T-helper 9 cell (primary cell): ENCODE measurements at places on chromosomes 16 and 17.
A peak's percentile ranks its signal among the peaks of the same experiment; 100 is the strongest.

DNA sequence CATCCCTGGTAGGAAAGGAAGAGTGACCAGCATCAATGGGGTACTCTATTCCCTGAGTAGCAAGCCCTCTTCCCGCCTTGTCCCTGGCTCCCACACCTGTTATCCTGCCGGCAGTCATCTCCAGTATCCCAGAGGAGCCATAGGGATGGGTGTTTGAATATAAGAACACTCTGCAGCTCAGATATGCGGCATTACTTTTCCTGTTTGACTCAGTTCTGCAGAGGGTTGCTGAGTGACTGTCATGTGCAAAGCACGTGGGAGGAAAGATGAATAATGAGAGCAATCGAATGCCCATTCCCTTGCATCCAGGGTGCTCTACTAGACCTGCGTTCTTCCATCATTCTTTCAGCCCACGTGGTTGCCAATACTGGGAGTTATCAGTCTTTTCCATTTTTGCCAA is 115.1 kb downstream of the PRKCB start:
- no peak for DNase-seq

DNA sequence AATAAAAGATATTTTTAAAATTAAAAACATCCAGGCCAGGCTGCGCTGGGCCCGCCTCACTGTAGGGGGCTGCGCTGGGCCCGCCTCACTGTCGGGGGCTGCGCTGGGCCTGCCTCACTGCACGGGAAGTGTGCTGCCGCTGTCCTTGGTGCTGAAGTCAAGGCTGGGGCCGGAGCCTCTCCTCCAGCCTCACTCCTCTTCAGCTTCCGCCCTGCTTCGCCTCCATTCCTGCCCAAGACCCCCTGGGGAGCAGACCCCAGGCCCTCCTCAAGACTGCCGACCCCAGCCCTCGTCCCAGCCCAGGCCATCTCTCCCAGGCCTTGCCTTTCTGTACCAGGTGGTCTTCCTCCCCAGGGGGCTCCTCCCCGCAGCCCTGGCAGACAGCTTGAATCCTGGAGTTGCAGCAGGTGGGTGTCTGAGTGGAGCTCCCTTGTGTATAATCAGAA is 26.2 kb downstream of the ENDOV start:
- DNase-seq = peak; percentile 61

GRCh38 chr17:1126250-1126797 is 53.5 kb downstream of the ABR start:
- no peak for DNase-seq

DNA sequence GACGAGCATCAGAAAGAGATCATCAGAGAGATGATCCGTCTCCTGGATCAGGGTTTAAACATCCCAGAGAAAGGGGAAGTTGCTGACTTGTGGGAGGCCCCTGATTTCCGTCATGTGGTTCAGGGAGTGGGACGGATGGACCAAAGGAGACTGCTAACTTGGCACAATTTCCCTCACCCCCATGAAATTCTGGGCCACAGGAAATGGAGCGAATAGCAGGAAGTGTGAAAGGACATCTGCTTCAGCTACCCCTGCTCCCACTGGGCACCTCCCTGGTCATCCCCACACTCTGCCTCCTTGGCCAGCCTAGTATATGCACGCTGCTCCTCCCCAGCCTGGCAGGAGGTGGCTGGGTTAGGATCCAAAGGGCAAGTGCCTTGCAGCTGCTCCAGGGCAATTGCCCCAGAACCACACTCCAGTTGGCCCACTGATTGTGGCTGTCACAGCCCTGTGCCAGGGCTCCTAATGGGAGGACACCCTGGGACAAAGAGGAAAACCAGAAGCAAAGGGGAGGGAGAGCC is 1.3 kb downstream of the ARRB2 start:
- DNase-seq = no peak

GRCh38 chr17:2049333-2050299 is 5.3 kb upstream of the HIC1 start:
- peak; percentile 88 for DNase-seq
